Stimulated activated CD4-positive, alpha-beta T cell treated with anti-CD3 and anti-CD28 coated beads, Interleukin-2, amount 100 ng/mL, for 24 hours (primary cell): ENCODE measurements at places on chromosomes 2 and 18.

DNA sequence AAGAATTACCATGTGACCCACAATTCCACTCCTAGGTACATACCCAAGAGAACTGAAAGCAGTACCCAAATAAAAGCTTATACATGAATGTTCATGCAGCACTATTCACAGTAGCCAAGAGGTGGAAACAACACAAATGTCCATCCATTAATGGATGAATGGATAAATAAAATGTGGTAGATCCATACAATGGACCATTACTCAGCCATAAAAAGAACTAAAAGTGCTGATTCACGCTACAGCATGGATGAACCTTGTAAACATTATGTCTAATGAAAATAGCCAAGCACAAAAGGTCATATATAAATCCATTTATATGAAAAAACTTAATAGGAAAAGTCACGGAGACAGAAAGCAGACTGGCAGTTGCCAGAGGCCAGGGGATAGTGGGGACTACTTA lies 23.6 kb upstream of the ZFP36L2 start:
- no peak for DNase-seq

DNA sequence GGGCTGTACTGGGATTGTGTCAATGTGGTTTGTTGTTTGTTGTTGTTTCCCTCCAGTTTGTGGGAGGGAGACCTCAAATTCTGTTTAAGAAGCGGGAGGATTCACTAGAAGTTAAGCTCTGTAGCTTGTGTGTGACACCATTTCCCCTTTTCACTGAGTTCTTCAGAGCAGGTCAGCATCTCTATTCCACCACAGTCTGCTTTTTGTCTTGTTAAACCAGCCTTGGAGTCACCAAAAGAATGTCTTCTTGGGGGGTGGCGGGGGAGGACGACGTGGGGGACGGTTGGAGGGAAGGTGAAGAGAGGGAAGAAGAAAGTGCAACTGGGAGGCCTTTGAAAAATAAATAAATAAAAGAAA lies 2.3 kb upstream of the BCL11A start:
- DNase-seq, result no peak

DNA sequence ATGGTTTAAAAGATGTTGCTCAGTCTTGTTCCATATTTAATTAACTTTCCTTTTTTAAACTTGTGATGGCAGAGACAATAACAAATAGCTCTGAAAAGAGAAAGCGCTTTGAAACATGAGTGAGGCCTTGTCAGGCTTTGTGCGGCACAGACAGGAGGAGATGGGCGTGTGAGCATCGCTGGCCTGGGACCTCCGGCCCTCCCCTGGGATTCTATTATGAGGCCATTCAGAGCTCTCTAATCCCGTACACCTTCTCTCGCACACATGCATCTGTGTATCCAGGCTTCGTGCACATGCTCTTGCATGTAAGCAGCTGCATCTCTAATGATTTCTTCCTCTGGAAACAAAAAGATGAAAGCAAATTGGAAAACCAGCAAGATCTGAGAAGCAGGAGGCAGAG lies 313.7 kb downstream of the ZNF521 start:
- no peak for DNase-seq

GRCh38 chr2:240277073-240277806 lies 136.8 kb upstream of the OTOS start:
- DNase-seq, result no peak

- no peak for DNase-seq
Measured at GRCh38 chr2:233248999-233249398, 2.5 kb upstream of the ATG16L1 start.

DNA sequence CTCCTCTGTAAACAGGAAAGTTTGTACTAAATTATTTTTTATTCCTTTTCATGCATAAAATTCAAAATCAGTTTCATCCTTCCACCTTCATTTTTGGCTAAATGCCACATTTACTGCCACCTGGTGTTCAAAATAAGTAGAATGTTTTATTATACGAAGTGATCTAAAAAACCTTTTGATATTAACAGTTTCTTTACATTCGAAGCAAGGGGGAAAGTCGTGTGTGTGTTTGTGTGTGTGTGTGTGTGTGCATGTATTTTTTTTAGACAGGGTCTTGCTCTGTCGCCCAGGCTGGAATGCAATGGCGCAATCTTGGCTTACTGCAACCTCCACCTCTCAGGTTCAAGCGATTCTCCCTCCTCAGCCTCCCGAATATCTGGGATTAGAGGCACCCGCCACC lies 9.0 kb upstream of the SCN9A start:
- no peak for DNase-seq

- DNase-seq, result no peak
Measured at GRCh38 chr18:23154030-23154429, 18.7 kb downstream of the CABLES1 start.

- no peak for DNase-seq
Measured at GRCh38 chr2:233794128-233794658, 16.1 kb downstream of the MROH2A start.

GRCh38 chr2:151033271-151034248 lies 228.1 kb downstream of the RBM43 start:
- DNase-seq, result no peak

- no peak for DNase-seq
Measured at GRCh38 chr2:102718387-102719316, 43.2 kb upstream of the TMEM182 start.

DNA sequence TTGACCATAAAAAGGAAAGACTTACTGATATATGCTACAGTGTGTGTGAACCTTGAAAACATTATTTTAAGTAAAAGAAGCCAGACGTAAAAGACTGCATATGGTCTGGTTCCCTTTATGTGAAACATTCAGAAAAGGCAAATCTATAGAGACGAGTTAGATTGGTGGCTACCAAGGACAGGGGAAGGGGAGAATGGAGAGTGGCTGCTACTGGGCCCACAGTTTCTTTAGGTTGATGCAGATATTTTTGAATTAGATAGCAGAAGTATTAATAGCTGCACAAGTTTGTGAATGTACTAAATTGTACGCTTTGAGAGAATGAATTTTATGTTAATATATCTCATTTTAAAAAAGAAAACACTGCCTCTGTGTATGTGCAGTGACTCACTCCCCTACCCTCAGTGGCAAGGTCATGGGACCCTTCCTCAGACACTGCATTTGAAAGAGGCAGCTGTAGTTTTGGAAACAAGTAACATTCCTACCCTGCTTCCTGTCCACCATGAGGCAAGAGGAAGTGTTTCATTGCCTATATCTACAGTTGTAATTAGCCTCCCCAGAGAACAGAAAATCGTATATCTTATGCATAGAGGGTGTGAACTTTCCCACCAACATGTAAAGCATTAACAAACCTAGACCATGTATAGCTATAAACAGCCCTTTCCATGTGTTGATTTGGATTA lies 29.8 kb upstream of the ARMC9 start:
- DNase-seq, result no peak

- DNase-seq, result no peak
Measured at GRCh38 chr2:201830666-201831065, 24.3 kb downstream of the CDK15 start.
